Inflammatory macrophage treated with lipopolysaccharide for 1 hour (primary cell): ENCODE measurements at places on chromosomes 11 and 22.

GRCh38 chr11:130170345-130170744, 10.8 kb downstream of the ST14 start:
- DNase-seq = no peak

DNA sequence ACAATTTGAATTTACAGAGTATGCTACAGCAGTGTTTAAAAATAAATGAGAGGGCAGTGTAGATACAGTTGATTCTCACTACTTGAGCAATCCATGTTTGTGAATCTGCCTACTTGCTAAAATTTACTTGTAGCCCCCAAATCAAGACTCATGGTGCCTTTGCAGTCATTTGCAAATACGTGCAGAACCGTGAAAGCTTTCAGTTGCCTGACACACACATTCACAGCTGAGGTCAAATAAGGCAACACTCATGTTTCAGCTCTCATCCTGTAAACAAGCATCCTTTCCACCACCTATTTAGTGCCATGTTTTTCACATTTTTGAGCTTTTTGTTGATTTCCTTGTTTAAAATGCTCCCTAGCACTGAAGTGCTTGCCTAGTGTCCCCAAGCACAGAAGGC, 32.5 kb upstream of the RASL10A start:
- DNase-seq = no peak

GRCh38 chr22:20004464-20004863, 12.2 kb downstream of the ARVCF start:
- DNase-seq = no peak

DNA sequence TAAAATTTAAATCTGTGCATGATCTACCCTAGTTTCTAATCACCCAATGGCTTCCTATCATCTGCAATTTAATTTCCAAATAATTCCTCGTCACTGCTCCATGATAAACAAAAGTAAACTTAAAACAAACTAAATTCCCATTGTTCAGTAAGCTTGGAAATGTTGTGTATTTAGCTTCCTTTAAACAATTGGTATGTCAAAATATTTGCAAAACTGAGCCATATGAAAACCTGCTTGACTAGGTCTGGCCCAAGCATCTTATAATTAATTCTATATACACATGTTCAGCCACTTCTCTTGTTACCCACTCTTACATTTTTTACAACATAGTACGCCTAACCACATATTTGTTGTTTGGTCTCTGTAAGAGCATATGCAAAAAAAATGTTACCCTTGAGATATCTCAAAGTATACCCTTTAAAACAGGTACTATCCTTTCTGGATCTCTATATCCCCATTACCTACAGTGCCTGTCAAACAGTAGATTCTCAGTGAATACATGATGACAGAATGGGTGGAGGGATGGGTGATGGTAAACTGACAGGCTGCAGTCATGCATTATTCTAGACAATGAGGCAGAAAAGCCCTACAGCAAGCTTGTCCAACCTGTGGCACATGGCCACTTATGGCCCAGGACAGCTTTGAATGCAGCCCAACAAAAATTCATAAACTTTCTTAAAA, 1277.9 kb upstream of the TENM4 start:
- DNase-seq = no peak

GRCh38 chr22:27386186-27386585, 415.4 kb downstream of the MN1 start:
- DNase-seq = no peak

DNA sequence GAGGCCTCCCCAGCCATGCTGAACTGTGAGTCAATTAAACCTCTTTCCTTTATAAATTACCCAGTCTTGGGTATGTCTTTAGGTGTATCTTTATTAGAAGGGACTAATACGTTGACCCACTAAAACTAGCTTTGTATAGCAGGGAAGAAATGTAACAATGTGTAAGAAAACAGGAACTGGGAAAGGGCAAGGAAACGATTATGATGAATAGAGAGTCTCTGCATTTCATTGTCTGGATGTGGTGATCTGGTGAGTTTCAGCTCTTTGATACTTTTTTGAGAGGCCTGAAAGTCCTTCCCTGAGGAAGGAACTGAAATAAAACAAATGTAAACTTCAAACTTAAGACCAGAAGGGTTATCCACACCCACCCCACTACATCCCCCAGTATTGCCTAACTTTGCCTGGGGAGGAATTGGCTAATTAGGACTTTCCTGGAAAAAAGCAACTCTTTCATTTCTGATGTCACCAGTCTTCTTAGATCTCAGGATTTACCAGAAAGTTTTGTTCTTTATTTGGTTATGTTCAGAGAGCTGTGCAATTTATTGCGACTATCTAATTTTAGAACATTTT, 119.0 kb downstream of the LDLRAD3 start:
- DNase-seq = peak; percentile 90

DNA sequence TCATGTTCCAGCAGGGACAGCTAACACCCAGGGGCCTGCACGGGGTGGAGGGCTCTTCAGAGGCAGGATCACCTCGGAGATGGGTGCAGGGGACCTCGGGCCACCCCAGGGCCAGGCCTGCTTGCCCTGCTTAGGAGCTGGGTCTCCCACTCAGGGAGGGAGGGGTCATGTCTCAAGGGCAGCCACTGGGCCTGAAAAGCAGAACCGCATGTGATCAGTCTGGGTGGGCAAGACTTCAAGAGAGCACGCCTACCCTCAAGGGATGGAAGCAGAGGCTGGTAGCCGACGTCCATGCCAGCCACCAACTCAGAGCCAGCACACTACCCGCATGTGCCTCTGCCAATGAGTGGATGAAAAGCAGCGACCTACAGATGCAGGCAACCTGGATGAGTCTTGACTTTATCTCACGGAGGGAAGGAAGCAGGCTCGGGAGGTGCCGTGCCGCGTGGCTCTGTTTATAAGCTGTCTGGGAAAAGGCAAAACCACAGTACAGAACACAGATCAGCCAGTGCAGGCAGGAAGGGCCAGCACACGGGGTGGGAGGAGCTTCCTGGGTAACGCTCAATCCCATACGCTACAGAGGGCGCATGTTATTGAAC, 16.0 kb downstream of the TBX1 start:
- no peak for DNase-seq

GRCh38 chr22:35638410-35638809, 9.8 kb upstream of the APOL6 start:
- no peak for DNase-seq

- DNase-seq = no peak
Observed at GRCh38 chr11:34358258-34358727, 483 bp upstream of the ABTB2 start.

DNA sequence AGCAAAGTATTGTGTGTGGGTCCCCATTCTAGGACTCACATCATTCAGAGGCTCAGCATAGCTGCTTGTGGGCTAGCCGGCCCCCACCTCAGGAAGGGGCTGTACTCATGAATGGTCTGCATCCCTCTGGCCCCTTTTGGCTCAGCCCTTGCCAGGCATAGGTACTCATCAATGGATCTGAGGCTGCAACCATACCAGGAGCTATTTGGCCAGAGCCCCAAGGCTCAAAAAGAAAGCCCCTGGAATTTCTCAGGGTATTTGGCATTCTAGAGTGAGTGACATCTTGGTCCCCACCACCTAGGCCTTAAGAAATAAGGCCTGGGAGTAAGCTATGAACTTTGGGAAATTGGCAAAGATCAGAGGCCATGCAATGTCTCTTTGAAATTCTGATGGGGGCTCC, 38.3 kb downstream of the PLEKHA7 start:
- no peak for DNase-seq

DNA sequence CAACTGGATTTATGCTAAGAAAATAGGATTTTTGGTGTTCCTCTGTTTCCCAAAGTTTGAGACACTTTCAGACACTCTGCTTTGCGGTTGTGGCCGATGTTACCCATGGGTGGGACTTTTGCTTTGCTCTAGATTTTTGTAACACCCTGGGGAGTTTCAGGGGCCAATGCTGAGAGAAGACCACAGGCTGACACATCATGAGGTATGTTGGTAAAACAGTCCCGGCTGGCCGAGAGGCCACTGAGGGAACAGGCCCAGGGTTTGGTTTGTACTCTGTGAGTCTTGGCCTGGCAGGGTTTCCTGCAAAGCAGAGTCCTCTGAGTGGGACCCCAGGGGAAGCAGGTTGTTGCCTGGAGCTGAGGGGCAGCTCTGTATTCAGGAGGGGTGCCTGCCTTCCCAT, 78.5 kb upstream of the PITPNB start:
- no peak for DNase-seq

DNA sequence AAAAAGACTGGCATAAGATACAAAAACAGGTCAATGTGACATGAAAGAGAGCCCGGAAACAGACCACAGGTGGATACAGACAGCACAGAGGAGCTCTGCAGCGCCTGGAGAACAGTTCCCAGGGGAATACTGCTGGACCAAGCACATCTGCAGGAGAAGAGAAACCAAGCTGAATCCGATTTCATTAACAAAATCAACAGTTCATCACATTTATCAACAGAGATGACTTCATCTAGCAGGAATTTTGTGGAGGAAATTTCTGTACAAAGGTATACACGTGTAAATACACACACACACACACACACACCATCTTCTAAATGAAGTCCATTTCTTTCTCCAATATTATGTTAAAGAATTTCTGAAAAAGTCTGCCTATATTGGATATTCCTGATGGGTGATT, 17.1 kb downstream of the YPEL1 start:
- DNase-seq = no peak

DNA sequence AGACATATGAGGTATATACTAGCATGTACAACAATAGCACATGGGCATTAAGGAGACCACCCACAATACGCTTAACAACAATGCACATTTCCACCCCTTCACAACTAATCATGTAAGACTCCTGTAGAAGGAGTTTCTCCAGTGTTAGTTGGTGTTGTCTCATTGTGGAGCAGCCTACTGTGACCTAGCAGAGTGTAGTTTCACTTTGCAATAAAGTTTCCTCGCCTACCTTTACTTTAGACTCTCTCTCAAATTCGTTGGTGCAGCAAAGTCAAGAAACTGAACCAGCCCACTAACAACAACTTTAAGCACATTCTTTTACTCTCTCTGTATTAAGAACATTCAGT, 863.6 kb downstream of the FAM181B start:
- DNase-seq = no peak

DNA sequence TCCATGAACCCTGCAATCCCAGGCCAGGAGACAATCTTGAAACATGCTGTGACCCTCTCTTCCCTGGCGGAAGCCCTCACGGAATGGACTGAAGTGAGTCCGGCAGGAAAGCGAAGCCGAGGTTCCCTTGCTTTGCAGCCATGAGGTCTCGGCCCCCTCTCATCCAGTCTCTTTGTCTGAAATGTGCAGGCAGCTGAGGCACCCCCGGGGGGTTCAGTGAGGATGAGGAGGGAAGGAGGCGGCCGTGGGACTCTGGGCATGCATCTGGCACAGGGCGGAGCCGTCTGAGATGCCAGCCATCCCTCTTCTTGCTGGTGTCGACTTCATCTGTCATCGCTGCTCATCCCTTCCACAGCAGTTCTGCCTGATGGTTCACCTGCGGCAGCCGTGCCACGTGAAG, 1485.7 kb downstream of the BRD1 start:
- DNase-seq = no peak

GRCh38 chr22:41596776-41597634, 7.4 kb upstream of the PMM1 start:
- DNase-seq = no peak

DNA sequence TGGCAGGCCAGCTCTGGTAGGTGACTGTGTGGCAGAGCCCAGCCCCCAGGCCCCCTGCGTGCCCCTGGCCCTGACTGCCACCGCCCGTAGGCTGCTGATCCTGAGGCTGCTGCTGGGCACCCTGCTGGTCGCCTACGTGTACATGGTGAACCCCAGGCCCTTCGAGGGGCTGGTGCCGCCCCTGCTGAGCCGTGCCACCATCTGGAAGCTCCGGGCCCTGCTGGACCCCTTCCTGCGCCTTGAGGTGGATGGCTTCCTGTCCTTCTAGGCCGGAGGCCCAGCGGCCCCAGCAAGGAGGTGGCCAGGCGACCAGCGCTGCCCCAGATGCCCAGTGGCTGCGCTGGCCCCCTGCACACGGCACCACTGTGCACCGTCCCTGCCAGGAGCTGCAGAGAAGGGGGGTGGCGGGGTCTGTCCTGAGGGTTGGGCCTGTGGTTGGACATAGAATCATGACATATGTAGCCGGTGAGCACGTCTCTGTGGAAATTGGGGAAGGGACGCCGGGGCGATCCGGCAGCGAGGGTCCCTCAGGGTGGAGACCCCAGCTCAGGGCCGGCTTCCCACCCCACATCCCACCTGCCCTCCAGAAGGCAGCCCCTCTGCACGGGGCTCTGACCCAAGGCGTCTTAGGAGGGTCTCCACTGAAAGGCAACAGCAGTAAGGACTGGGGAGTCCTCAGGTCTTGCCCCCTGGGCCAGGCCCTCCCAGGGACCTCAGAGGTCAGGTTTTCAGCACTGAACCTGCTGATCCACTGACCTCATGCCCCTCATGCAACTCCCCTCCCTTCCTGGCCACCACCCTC, 185.4 kb downstream of the IGLL1 start:
- no peak for DNase-seq

DNA sequence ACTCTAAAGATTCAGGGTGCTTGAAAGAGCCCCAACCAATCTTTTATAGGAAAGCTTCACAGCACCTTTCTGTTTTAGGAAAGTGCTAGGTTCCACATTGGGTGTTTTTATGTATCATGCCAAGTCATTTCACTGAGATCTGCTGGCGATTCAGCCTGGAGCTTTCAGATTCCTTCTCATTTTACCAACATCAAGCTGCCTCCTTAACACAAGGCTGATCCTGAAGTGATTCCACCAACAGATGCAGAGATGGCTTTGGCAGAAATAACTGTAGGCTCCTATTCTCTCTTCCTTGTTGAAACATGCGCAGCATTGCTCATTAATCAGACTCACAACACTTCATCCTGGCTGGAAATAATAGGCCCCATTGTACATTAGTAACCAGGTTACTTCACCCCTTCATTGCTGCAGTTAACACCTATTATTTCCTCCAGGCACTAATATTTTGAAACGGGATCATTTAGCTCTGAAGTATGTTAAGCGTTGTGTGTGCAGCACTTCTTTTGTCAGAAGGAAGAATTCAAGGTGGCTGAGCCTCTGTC, 89.0 kb downstream of the OPCML start:
- DNase-seq = no peak

DNA sequence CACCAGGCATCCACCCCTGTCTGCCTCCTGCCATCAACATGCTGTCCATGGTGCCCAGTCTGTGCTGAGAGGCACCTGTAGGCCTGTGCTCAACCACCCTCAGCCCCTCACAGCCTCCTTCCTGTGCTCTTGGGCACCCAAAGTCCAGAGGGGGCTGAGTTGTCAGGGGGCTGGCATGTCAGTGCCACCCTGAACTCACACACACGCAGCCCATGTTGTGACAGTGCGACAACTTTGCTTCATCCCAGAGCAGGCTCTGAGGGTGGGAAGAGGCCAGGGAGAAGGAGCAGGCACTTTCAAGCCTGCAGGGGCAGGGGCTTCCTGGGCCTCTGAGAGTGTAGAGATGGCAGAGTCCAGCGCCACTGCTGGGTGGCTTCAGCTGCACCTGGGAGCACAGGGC, 491.0 kb downstream of the TMEM135 start:
- DNase-seq = no peak

- no peak for DNase-seq
Observed at GRCh38 chr11:1352696-1353382, 36.9 kb upstream of the BRSK2 start.
